AML-193 (cell line): ENCODE measurements at places on chromosomes 5 and 9.

GRCh38 chr9:130583271-130583670, 3.9 kb downstream of the FUBP3 start:
- no peak for DNase-seq

DNA sequence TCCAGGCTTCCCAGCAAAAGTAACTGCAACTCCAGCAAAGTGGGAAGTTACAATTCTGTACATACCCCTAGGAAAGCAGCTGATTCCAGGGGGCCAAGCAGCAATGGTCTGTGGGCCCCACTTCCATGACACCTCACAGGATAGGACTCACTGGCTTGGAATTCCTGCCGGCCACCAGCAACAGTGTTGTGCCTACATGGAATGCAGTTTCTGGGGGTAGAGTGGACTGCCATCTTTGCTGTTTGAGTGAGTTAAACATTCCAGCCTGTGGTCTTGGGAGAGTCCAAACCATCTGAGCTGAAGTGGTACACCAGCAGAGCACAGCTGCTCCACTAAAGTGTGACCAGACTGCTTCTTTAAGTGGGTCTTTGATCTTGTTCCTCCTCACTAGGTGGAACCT, 13.4 kb upstream of the FBN2 start:
- DNase-seq: no peak

DNA sequence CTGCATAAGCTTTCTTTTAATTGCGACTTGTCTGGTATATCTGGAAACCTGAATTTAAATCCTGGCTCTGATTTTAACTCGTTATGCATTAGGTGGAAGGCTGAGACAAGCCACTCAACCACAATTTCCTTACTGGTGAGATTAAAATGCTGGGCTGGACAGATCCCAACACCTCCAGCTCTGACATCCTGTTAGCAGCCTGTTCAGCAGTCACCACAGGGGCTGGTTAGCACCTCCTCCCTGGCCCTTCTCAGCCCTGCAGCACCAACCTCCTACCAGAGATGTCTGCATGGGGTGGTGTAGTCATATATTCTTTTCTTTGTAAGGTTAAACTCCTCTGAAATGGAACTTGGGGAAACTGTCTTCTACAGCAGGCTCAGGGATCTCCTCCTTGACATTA, 156.5 kb upstream of the NFIL3 start:
- no peak for DNase-seq

DNA sequence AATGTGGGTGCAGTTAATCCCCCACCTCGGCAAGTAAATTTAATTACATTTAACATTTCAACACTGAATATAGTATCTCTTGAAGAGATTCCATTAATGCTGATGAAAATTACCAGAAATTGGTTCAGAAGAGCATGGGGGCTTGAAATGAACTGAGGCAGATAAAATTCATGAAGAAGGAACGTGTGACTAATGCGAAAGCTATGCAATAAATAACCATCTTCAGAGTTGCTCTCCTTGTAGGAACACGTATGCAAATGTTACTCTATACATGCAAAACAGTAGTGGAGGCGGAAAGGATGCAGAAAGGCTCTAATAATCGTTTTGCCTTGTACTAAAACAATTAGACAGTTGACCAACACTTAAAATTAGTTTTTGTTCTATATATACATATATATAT, 320.2 kb downstream of the CTNND2 start:
- no peak for DNase-seq

DNA sequence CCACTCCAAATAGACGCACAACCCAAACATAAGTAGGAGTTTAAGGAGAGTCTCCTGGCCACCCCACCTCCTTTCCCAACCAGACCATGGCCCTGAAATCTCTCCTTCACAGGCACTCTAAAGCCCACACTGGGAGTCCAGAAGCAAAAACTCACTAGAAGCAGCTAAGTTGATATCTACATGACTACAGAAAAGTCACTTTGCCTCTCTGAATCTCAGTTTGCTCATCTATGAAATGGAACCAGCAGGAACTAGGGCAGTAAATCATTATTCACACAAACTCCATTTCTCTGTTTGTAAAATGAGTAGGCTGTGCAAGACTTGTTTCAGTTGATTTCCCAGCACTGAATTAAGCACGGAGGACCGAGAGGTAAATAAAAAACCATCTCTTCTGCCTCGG, 4.1 kb upstream of the WWC1 start:
- no peak for DNase-seq

- DNase-seq: no peak
Observed at GRCh38 chr5:163459462-163459818, 462 bp downstream of the NUDCD2 start.

- DNase-seq: no peak
Observed at GRCh38 chr9:72506615-72507014, 14.8 kb upstream of the TMC1 start.
